ENCODE measurements at places on chromosomes 3 and 15. TPM values are rescaled to one million over a fixed set of nuclear protein-coding genes. Genes with fewer than 3 reads are reported as not detected.

The ANKRD63 gene
- total RNA-seq: not detected

The SERPINI1 gene
- total RNA-seq: 13.5 TPM

The SNRPN gene
- total RNA-seq: 112 TPM

The FAN1 gene
- total RNA-seq: 4.3 TPM

The SLC7A14 gene
- total RNA-seq: not detected

GRCh38 chr15:41511331-41511898 is 2.2 kb downstream of the LTK start:
- no peak for DNase-seq

DNA sequence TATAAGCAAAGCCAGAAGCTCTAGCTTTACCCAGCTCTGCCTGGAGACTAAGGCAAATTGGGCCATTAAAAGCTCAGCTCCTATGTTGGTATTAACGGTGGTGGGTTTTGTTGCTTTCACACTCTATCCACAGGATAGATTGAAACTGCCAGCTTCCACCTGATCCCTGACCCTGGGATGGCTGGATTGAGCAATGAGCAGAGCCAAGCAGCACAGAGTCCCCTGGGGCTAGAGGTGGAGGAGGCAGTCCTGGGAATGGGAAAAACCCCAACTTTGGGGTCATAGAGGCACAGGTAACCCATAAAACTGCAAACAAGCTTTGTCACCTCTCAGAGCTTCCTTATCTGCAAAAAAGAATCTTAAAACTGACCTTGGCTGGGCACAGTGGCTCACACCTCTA is 6.6 kb downstream of the RHO start:
- no peak for DNase-seq

DNA sequence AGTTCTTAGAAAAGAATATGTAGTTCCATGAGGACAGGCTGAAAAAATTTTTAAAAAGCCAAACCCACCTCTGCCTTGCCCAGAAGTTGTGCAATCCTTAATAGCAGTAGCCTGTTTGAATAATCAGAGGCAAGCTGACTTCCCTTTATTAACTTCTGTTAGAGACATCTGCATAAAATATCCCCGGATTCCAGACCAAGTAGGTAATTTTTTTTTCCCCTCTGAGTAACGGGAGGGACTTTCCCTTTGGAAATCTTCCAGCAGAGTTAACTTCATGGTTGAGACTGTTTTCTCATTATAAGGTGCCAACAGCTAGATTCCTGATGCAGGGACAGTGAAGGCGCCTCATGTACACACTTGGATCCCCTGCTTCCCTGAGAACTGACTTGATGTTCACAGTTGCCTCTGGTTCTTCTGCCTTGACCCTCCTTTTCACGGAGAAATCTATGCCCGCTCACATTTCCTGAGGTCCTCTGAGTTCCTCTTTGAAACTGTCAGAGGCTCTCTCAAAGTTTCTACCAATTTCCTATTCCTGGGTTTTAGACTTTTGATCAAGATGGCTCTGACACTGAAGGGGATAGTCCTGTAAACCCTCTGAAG is 227.6 kb upstream of the BHLHE40 start:
- DNase-seq: no peak

GRCh38 chr3:46470831-46471230 is 6.1 kb upstream of the LTF start:
- no peak for DNase-seq

GRCh38 chr15:81386947-81387346 is 12.9 kb upstream of the TMC3 start:
- DNase-seq: no peak

GRCh38 chr3:32420126-32421038 is 28.7 kb downstream of the CMTM7 start:
- DNase-seq: no peak

GRCh38 chr3:43909149-43909548 is 218.4 kb downstream of the ABHD5 start:
- DNase-seq: no peak

DNA sequence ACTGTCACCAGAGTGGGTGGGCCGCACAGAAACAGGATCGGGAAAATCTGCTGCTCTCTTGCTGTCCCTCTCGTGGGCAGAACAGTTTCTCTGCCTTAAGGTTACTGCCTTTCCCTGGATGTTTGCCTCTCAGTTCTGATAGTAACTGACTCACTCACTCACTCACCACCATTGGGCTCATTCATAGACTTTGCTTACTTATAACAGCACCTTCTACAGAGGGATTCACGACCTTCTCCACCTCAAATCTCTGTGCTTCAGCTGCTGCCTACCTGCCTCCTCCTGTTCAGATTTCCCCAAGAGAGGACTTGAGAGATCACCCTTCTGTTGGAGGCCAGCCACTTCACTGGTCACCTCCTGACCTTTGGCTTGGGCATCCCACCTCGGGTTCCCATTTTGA is 147.7 kb upstream of the ICE2 start:
- DNase-seq: no peak

DNA sequence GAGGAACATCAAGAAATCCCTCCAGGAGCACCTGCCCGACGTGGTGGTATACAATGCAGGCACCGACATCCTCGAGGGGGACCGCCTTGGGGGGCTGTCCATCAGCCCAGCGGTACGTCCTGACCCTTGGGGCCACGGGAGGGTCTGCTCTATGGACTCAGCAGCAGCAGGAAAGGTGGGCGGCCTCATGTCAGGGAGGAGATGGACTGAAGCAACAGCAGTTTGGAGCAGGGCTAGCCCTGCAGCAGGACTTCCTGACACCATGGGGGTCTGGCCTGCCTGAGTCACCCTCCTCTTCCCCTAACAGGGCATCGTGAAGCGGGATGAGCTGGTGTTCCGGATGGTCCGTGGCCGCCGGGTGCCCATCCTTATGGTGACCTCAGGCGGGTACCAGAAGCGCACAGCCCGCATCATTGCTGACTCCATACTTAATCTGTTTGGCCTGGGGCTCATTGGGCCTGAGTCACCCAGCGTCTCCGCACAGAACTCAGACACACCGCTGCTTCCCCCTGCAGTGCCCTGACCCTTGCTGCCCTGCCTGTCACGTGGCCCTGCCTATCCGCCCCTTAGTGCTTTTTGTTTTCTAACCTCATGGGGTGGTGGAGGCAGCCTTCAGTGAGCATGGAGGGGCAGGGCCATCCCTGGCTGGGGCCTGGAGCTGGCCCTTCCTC is 24.2 kb downstream of the HDAC11 start:
- peak; percentile 30 for DNase-seq

- peak; percentile 46 for DNase-seq
Observed at GRCh38 chr15:31280046-31280830, 46.4 kb upstream of the KLF13 start.

DNA sequence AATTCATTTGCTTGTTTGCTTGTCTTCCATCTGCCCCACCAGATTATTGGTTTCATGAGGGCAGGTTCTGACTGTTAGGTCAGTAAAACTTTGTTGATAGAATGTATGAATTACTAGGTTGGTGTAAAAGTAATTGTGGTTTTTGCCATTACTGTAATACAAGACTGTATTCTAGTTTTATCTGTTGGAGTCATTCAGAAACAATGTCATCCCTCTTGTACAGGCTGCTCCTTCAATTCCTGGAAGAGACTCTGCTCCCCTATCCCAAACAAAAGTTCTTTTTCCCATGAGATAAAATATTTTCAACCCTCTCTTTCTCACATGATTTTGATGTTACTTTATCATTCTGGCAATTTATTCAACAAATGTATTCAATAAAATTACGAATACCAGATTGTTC is 115.0 kb downstream of the CHST2 start:
- no peak for DNase-seq

DNA sequence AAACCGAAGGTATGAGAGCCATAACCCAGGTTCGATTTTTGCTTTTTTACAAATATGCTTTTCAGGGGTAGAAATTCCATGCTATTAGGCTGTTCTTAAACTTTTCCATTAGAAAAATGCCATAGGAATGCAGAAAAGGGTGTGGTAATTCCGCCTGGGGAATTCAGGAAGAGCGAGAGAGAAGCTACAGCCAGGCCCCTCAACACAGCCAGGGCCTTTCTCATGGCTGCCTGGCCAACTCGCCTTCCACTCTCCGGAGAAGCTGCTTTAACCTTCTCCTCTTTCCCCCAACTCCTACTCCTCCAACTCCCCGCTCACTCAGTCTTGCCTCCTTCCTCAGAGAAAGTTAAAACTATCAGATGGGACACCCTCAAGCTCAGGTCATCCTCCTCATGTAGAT is 9.1 kb upstream of the TICRR start:
- DNase-seq: no peak

DNA sequence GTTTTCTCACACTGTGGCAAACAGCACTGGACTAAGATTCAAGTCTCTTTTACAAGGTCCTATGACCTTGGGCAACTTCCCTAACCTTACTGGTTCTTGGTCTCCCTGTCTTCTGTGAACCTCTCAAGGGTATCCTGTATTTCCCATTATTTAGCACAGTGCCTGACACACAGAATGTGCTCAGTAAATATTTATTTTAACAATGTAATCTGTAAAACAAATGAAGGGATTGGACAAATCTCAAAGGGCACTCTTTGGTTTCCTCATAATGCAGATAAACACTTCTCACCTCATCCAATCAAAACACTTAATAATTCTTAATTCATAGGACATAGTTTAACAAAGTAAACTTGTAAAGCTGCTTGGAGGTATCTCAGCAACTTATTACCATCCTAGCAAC is 12.8 kb downstream of the NUDT16 start:
- DNase-seq: no peak

DNA sequence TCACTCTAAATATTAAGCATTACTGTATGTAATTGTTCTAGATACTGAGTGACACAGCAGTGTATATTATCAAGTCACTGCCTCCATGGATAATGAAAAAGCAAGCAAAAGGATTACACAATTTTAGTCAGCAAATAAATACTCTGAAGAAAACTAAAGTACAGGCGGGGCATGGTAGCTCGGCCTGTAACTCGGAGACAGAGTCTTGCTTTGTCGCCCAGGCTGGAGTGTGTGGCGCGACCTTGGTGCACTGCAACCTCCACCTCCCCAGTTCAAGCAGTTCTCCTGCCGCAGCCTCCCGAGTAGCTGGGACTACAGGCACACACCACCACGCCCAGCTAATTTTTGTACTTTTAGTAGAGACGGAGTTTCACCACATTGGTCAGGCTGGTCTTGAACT is 32.7 kb downstream of the RBM6 start:
- DNase-seq: no peak

GRCh38 chr3:99757966-99758365 is 59.7 kb upstream of the CMSS1 start:
- DNase-seq: no peak

DNA sequence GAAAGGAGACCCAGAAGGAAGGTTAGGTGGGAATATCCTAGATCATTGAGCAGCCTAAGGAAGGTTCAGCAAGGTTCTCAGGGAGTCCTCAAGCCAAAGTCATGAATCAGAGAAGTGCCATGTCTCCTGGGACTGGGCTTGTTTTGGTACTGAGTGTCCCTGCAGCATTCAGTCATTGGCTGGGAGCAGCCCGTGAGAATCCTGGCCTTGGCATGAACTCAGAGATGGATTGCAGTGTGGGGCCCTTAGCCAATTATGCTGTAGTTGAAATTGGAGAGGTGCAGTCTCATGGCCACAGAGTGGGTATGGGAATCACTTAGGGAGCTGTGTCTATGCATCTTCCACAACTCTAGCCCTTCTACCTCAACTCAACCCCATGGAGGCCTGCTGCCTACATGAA is 17.0 kb upstream of the PPM1L start:
- no peak for DNase-seq

GRCh38 chr15:25838191-25838870 is 24.8 kb downstream of the ATP10A start:
- DNase-seq: no peak

DNA sequence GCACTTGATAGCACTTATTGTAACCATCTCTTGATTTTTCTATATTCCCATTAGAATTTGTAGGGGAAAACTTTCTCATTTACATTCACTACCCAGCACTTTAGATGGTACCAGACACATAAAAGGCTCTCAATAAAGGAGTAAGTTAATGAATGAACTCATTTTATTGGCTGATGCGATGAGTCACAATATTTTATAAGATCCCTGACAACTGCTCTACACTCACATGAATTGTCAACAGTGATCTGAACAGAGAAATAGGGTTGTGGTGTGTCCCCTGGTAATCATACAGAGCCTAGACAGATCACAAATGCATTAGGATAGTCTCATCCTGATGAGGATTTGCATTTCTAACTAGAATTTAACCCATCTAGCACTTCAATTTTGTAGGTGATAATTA is 567.6 kb upstream of the ARPP21 start:
- DNase-seq: no peak

DNA sequence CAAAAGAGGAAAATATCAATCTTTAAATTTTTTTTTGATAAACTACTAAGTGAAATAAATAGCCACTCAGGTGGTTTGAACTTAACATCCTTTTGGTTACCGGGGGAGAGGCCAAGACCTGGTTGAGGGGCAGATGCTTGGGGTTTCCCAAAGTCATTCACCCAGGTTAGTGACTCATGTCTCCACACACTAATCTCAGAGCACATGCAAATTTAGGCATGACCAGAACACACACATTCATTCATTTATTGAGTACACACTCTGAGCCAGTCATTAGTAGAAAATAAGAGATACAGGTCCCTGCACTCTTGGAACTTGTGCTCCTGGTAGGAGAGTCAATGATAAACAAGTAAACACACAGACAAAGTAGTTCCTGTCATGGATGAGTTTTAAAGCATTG is 7.3 kb downstream of the ILDR1 start:
- no peak for DNase-seq

DNA sequence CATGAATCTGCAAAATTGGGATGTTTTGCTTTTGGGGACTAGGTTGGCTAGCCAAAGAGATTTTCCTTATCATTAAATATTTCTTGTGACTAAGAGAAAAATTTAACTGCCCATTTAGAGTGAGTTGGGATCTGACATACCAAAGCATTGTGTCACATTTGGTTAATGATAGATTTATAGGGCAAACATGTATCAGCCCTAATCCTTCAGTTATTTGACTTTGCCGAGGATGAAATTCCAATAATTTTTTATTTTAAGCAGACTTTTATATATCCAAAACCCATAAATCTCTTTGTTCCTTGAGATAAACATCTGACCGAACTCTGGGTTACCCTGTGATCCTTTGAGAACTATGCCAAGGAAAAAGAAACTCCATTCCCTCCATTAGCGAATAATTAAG is 218.9 kb downstream of the CDIN1 start:
- no peak for DNase-seq

GRCh38 chr15:73357999-73358665 is 10.6 kb downstream of the HCN4 start:
- no peak for DNase-seq

GRCh38 chr15:95377258-95377852 is 953.1 kb upstream of the NR2F2 start:
- no peak for DNase-seq

- DNase-seq: no peak
Observed at GRCh38 chr3:48697952-48698351, 12.2 kb upstream of the NCKIPSD start.

- no peak for DNase-seq
Observed at GRCh38 chr3:107543666-107544065, 20.9 kb downstream of the BBX start.

Data from aorta (tissue), 5 donors.